ENCODE measurements at places on chromosomes 5 and 9. TPM values are rescaled to one million over a fixed set of nuclear protein-coding genes. Genes with fewer than 3 reads are reported as not detected.

The PCDHB13 gene
- total RNA-seq, result 2.4 TPM

The FAM78A gene
- total RNA-seq, result 2.1 TPM

The SPINK6 gene
- total RNA-seq, result not detected

The OTP gene
- not detected for total RNA-seq

The CER1 gene
- 2.4 TPM for total RNA-seq

The SCGB3A2 gene
- 36.1 TPM for total RNA-seq

The ANXA6 gene
- 87.4 TPM for total RNA-seq

The GNA14 gene
- 10.5 TPM for total RNA-seq

The TRMO gene
- 9.7 TPM for total RNA-seq

The C5orf58 gene
- total RNA-seq, result not detected

The CCL21 gene
- not detected for total RNA-seq

The SOX30 gene
- 1.4 TPM for total RNA-seq

The MYOZ3 gene
- 13.8 TPM for total RNA-seq

The FSTL4 gene
- total RNA-seq, result 1.4 TPM

The SPINK7 gene
- total RNA-seq, result not detected

The HMCN2 gene
- total RNA-seq, result 2.6 TPM

The HCN1 gene
- total RNA-seq, result 7.4 TPM

The ENHO gene
- total RNA-seq, result 9.2 TPM
